ENCODE measurements at places on chromosomes 11 and 22.

DNA sequence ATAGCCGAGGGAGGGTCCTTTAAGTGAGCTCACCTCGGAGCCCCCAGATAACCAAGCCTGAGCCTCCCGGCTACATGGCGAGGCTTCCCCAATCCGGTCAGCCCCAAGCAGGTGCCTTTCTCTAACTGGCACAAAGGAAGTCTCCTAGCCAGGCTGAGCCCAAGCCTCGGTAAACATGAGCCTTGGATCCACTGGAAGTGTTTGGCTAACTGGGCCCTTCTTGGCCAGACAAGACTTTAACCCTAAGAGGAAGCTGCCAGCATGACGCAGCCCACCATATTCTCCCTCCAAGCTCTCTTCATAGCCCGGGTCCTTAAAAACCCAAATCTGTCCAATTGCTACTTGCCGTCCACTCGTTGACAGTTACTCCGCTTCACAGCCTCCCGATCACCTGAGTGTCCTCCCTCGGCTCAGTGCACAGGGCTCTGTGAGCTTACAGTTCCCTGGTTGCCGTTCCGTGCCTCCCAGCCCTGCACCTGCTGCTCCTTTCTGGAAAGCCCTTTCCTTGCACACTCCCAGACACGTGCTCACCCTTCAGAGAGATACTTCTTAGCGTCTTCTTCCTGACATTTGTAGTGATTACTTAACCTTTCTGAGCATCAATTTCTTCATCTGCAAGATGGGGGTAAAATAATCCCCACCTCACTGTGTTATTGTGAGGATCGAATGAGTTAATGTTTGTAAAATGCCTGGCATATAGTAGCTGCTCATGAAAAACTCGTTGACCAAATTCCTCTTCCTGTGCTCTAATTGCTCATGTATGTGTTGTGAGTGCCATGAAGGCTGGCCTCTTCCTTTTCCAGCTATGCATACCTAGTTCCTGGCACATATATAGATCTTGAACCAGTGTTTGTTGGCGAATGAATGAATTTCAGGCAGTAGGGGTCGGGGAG lies 25.6 kb downstream of the TXN2 start:
- DNase-seq, result no peak

GRCh38 chr22:26302726-26303125 lies 126.3 kb upstream of the ASPHD2 start:
- no peak for DNase-seq

GRCh38 chr22:30323246-30323645 lies 3.5 kb downstream of the TBC1D10A start:
- no peak for DNase-seq

DNA sequence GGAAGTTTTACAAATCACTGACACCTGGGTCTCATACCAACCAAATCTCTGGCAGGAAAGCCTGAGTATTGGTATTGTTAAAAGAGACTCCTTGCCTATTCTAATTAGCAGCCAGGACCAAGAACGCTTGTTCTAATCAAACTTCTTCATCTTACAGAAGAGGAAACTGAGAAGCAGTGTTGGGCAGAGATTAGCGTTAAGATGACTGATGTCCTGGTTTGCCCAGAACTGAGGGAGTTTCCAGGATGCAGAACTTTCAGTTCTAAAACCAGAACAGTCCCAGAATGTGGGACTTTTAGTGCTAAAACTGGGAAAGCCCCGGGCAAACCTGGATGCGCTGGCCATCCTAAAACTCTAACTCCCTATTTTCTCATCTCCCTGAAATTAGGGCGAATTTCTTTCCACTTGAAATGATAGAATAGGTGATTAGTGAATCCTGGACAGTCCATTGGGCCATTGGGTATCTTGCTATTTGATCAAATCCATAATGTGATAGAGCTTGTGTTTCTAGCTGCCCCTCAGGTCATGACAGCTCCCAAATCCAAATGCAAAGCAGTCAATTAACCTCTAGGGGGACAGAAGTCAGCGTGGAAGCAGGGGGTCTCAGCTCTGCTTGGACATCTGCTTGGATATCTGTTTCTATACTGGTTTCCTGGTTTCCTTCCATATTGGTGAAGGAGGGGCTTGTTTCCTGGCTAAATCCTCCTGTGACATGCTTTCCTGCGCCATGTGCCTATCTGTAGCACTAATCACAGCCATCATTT lies 16.0 kb upstream of the TMPRSS13 start:
- DNase-seq, result no peak

GRCh38 chr11:43545610-43546009 lies 134.9 kb upstream of the HSD17B12 start:
- DNase-seq, result no peak

- DNase-seq, result no peak
Observed at GRCh38 chr11:14974515-14975251, 2.5 kb upstream of the CALCA start.
